Activated CD8-positive, alpha-beta memory T cell treated with anti-CD3 and anti-CD28 coated beads, Interleukin-2, amount 50 U/mL, for 48 hours (primary cell): ENCODE measurements at places on chromosomes 7 and 10.

GRCh38 chr10:131921184-131921583, 20.4 kb downstream of the PPP2R2D start:
- no peak for DNase-seq

DNA sequence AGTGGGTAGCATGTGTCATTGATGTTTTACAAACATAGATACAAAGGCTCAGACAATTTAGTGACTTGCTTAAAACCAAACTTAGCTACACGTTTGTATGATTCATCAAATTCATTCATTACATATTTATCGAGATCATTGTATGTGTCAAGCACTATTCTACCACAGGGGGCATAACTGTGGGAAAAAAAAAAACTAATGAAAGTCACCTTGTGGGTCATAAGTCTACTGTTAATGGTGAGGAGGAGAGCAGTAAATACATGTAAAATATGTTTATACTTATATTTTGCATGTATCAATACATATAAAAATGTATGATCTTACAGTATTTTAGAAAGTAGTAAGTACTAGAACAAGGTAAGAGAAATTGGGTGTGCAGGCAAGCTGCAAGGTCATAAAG, 933.8 kb downstream of the IPMK start:
- no peak for DNase-seq

DNA sequence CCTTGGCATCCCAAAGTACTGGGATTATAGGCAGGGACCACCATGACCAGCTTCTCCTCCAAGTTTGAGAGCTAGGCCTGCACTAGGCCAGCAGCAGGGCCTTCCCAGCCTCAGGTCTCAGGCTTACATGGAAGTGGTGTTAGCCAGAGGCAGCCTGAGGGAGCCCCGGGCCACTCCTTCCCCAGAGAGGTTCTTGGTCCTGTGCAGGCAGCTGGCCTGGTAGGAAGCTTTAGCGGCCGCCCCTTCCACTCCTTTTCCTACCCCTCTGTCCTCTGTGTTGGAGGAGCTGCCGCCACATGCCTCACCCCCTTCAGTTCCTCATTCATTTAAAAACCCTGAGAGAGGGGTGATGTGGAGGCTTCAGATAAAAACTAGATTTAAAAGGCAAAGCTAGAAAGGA, 40.3 kb downstream of the TSPAN15 start:
- no peak for DNase-seq

DNA sequence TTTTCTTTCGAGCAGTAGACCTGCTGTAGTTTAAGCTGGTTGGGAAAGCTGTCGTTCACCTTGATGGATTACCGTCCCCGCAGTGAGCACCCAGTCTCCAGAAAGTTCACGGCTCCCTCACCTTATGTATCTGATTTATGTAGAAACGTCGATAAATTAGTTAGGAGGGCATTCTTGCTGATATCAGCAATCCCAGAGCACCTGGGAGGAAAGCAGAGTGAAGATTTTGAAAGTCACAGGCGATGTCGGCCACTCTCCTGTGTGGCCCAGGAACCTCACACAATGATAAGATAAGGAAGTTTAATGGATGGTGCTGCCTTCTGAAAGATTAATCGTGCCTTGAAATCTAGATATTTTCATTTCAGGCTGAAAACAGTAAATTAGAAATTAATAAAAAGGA, 336.8 kb downstream of the DPP6 start:
- no peak for DNase-seq

DNA sequence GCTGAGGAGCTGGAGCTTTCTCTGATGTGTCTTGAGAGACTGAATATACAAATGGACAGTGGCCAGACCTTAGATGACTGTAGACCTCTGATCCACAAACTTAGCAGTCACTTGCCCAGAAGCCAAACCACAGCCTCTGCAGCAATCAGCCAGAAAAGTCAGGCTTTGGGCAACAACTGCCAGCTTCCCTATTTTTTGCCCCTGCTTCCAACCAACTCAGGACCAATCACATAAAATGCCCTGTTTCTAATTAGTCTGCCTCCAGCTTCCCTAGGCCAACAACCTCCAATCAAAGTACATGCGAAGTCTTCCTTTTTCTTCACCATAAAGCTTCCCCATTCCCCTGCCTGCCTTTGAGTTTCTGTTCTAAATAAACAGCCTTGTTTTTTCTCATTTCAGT, 37.8 kb upstream of the CACUL1 start:
- DNase-seq = no peak

GRCh38 chr7:89943525-89944050, 210.7 kb upstream of the STEAP1 start:
- no peak for DNase-seq

- DNase-seq = no peak
Observed at GRCh38 chr10:61869774-61870525, 31.5 kb upstream of the ARID5B start.

GRCh38 chr10:128419466-128420019, 293.3 kb upstream of the MKI67 start:
- no peak for DNase-seq

DNA sequence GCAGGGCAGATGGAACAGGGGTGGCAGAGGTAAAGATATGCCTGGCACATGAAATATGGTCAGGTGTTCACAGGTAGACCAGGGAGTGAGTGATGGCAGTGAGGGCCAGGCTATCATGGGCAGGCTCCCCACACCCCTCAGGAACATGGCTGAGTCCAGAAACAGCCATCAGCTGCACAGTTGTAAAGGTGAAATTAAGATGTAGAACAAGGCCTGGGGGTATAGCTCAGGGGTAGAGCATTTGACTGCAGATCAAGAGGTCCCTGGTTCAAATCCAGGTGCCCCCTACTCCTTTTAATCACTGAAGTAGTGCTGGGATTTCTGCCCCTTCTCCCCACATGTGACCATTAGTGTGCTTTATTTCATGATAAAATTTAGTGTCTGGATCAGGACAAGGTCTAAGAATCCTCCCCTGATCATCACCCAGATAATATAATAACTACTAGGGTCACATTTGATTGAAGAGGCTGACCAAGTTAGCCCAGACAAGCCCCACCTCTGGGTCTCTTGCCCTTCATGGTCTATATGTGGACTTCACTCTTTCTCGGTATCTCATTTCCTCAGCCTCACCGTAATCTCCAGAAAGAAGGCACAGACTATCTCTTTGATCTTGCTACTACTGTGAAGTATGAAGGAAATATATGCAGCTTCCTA, 69.0 kb downstream of the ZNF783 start:
- DNase-seq = no peak

DNA sequence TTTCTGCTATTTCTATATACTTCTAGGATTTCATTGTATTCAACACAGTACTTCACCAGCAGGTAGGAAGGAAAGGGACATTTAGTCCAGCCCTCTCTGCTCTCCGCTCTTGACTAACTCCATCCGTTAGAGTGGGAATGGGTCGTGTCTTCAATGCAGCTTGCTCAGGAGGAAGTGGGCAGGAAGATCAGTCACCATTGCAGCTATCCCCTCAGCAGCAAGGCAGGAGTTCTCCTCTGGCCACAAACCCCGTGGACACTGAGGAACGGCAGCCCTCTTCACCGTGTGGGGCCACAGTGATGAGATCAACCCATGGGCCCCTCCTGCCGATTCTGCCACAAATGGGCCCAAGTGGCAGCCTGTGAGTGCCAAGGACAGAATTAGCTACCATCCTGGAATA, 30.2 kb upstream of the IKZF1 start:
- DNase-seq = no peak

- no peak for DNase-seq
Observed at GRCh38 chr7:144513334-144513733, 109.8 kb upstream of the NOBOX start.

- DNase-seq = no peak
Observed at GRCh38 chr7:128139406-128139805, 101.7 kb upstream of the LEP start.

GRCh38 chr7:34042406-34042805, 137.1 kb downstream of the BMPER start:
- DNase-seq = no peak

DNA sequence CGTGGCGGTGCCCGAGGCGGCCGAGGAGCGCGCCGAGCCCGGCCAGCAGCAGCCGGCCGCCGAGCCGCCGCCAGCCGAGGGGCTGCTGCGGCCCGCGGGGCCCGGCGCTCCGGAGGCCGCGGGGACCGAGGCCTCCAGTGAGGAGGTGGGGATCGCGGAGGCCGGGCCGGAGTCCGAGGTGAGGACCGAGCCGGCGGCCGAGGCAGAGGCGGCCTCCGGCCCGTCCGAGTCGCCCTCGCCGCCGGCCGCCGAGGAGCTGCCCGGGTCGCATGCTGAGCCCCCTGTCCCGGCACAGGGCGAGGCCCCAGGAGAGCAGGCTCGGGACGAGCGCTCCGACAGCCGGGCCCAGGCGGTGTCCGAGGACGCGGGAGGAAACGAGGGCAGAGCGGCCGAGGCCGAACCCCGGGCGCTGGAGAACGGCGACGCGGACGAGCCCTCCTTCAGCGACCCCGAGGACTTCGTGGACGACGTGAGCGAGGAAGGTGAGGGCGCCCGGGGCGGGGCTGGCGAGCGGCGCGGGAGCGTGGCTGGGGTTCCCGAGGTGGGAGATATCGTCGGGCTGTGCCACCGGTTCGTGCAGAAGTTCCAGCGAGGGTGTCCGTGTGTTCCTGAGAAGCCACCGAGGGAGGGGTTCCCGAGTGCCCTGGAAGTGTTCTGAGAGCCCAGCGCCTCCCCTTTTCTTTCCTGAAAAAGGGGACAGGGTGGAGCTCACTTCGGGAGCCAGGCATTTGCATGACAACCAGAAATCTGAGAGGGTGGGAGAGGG, 495 bp downstream of the EIF3B start:
- peak; percentile 71 for DNase-seq

DNA sequence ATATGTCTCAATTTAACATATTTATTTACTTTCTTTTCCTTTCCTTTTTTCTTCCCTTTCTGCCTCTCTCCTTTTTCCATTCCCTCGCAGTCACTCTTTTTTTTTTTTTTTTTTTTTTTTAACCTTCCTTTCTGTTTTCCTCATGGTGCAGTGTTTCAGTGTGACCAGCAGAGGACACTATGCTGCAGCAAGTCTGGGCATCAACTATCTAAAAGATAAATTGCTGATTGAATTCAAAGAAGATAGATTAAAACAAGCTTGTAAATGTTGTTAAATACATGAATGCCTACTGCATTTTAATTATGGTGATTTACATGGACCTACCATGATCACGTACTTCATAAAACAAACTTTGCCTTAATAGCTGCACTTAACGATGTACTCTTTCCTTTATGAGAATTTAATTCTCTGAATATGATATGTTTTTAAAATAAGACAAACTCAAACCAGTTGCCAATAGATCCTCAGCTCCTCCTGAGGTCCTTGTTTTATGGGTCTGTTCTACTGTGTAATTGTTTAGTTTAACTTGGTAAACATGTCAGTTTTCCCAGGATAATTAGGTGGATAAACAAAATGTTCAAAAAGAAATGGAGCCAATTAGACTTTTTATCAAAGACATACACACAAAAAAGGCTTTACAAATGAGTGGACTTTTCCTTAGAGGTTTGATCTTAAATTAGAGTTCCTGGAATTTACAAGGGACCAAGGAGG, 101.0 kb upstream of the AGR3 start:
- DNase-seq = no peak

DNA sequence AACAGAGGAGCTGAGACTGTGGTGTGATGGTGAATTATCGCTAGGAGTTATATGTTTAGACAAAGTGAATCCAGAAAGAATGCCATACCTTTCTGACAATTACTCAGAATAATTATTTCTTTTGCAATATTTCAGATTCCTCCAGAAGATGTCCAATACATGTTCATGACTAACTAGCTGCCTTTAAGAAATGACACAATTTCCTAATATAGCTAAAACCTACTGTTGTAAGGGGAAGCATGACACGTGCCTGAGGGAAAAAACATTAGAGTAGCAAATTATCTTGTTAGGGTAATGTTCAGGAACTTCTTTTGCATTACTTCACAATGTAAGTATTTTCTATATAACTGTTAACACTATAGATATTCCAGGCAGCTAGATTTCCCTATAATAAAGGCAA, 150.3 kb downstream of the COL28A1 start:
- DNase-seq = no peak

- no peak for DNase-seq
Observed at GRCh38 chr10:35705671-35706070, 63.6 kb upstream of the FZD8 start.

- DNase-seq = no peak
Observed at GRCh38 chr7:90877201-90877600, 281.1 kb downstream of the CDK14 start.

DNA sequence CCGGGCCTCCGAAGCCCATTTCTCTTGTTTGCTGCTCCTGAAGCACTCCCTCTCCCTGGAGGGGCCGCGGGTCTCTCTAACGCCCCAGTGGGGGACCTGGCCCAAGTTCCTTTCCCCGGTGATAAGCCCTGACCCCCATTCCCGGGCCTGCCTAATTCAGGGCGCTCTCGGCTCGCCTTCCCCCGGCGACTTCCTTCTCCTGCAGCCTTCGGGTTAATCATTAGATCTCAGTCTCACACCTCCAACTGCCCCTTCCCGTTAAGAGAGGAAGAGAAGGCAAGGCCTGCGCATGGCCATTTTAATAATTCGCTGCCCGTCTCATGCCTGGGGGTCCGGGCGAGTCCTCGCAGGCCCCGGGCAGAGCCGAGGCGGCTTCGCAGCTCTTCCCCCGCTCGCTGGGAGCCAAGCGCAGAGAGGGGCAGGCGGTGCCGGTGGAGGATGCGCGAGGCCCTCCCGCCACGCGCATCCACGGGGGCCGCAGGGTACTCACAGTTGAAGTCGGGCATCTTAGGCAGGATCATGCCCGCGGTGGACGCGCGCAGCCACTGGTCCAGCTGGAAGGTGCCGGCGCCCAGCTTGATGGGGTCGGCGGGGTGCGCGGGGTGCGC, 1.2 kb downstream of the MNX1 start:
- no peak for DNase-seq

GRCh38 chr10:112229096-112229495, 45.5 kb upstream of the GPAM start:
- no peak for DNase-seq

- DNase-seq = no peak
Observed at GRCh38 chr7:76394957-76395356, 14.5 kb downstream of the SSC4D start.

DNA sequence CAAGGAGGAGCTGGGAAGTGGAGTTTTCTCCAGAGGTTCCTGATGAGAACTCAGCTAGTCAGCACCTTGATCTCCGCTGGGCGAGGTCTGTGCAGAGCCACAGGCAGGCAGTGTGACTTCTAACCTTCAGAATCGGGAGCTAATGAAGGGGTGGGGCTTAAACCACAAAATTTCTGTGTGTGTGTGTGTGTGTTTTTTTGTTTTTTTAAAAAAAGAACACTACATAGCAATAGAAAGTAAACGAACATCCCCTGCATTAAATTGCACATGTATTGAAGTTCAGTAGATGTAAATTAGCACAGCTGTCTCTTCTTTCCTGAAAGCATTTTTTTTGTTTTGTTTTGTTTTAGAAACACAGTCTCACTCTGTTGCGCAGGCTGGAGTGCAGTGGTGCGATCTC, 46.2 kb downstream of the RBM17 start:
- no peak for DNase-seq

DNA sequence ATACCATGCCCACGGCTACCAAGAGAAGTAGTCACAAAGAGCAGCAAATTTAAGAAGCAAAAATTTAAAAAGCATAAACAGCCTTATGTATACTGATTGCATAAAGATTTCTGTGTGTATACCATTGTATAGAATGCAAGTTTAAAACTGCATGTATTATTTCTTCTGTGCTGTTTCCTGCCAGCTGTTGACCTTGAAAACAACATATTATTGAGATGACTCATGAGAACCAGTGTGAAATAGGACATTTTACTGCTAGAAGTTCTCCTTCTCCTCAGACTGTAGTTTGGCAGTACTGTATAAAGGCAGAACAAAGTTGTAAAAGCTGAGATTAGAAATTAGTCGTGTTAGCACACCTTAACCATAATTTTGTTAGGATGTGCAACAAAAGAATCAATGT, 42.3 kb upstream of the SGCE start:
- no peak for DNase-seq
